ENCODE measurements at places on chromosomes 2 and 18.

- no peak for DNase-seq
These were observed 47.1 kb downstream of the DDX1 start for GRCh38 chr2:15638720-15639119.

DNA sequence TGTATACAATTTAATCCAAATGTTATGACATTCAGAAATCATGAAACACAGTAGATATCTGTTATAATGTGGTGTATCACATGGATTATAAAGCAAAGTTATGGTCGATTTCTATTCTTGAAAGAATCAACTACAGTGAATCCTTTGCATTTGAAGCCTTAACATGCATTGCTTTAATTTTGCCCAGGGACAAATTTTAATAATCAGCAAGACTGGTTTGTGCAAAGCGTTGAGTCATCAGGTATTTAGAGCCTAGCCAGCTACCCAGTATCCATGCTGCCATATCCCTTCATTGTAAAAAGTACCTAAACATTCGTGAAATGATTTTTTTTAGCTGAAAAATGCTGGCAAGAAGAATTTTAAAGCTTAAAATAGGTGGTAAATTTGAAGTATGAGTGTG lies 8.9 kb upstream of the SPDYA start:
- no peak for DNase-seq

DNA sequence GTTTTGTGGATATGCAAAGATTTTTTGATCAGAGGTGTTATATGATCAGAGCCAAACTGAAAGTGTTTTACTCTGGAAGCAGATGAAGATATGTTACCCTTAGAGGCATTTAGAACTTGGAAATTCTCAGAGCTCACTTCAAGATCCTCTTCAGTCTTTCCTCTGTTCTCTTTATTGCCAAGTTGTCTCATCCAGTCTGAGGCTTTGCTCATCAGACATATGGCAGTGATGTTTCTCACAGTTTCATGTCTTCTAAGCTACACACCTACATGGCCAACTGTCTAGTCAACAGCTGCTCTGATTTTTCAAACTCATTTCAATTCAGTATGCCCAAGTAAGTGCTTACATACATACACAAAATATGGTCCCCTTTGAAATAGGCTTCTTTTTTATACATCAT lies 1504.3 kb upstream of the PIK3C3 start:
- DNase-seq, result no peak

DNA sequence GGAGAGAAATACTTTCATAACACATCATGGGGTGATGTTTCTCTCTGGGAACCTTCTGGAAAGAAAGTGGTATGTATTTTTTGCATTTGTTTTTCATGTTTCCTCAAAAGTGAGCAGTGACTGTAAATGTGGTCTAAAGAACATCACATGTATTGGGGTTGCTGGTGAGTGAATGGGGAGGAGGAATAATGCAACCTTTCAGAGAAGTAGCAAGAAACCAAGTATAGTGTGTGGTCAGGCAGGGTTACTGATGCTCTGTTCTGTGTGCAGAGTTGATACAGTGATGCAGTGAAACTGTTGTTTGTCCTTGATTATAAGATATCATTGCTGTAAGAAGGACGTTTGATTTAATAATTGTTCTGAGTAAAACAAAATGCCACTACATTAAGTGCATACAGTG lies 24.1 kb downstream of the ADNP2 start:
- DNase-seq, result no peak
